ENCODE measurements at places on chromosomes 1 and 21. TPM values are rescaled to one million over a fixed set of nuclear protein-coding genes. Genes with fewer than 3 reads are reported as not detected.

Gene C8B
- not detected for total RNA-seq

Gene NCF2
- total RNA-seq = 2.2 TPM

Gene PTGER3
- total RNA-seq = not detected

Gene RGS18
- 0.36 TPM for total RNA-seq

Gene COL11A1
- total RNA-seq = 158 TPM

Gene ADIPOR1
- 104 TPM for total RNA-seq

Gene DCDC2B
- not detected for total RNA-seq

Gene GJA9
- not detected for total RNA-seq

Gene BTG3
- 22.4 TPM for total RNA-seq

Gene KRTAP12-3
- total RNA-seq = not detected

Gene VHLL
- not detected for total RNA-seq

Gene EFNA1
- 0.88 TPM for total RNA-seq

Gene SYT11
- 34.5 TPM for total RNA-seq

Gene IRF6
- total RNA-seq = under 0.01 TPM

Gene SNX7
- 78.9 TPM for total RNA-seq

Gene NBPF4
- under 0.01 TPM for total RNA-seq

Gene CFHR2
- not detected for total RNA-seq
